NCI-H1417 (cell line): ENCODE measurements at places on chromosomes 2 and 18.

GRCh38 chr2:206981739-206982340 is 42.5 kb downstream of the CPO start:
- DNase-seq, result peak; percentile 42

DNA sequence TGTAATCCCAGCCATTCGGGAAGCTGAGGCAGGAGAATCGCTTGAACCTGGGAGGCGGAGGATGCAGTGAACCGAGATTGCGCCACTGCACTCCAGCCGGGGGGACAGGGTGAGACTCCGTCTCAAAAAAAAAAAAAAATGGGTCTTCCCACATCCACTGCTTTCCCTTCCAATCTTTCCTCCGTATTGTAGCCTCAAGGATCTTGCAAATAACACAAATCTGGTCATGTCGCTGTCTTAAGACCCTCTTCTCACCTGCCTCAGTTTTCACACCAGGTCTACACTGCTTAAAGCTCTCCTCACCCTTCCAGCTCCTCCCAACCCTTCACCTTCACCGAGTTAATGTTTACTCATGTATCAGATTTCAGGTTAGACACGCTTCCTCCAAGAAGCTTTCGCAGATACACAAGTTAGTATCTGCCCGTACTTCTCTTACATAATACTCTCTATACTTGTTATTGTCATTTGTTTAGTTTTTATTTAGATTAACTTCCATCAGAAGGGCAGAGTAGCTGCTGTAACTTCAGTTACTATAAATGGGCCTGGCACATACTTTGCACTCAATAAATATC is 1.5 kb downstream of the IER3IP1 start:
- peak; percentile 15 for DNase-seq

GRCh38 chr2:46510598-46511177 is 31.3 kb downstream of the TMEM247 start:
- no peak for DNase-seq

DNA sequence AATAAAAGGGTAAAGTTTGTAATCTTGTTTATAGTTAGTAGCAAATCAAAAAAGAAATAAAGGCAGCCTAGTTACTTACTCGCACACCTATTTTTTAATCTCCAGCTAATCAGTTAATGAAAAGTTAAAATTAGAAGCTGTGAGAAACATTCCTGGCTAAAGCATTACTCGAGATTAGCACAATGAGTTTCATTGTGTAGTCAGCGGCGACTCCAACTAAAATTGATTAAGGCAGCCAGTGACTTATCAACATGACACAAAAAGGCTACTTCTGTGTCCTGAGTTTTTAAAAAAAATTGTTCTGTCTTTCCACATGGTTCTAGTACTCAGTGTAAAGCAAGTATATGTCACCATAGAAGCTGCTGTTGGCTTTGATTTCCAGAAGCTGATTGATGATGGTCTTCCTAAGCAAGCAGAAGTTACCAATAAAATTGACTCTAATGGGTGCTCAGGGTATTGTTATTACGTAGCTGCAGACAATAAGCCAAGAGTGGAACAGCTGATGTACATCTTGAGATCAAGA is 159.2 kb downstream of the CPS1 start:
- DNase-seq, result no peak

- DNase-seq, result no peak
These were observed 9.6 kb downstream of the PTPRM start for GRCh38 chr18:7576685-7577084.

- DNase-seq, result no peak
These were observed 14.5 kb downstream of the OLA1 start for GRCh38 chr2:174233771-174234275.

- DNase-seq, result peak; percentile 52
These were observed 36.8 kb downstream of the ACVR1 start for GRCh38 chr2:157839162-157839801.

DNA sequence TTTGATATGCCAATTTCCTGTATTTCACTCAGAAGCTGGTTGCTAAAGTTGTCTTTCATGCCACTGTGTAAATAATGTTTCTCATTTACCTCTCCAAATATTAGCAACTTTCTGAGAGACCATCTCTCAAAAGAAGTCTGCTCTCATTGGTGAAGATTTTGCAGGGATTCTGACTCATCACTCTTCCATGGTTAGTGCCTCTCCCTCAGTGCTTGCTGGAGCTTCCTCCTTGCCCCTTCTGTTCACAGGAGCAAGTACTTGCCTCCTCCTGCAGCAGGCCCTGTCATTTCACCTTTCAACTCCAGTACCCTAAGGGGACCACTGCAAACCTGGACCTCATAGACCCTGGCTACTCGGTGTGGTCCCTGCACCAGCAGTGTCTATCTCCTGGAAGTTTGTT is 168.8 kb downstream of the ZNF385B start:
- no peak for DNase-seq

GRCh38 chr2:234621120-234621519 is 124.2 kb upstream of the ARL4C start:
- DNase-seq, result no peak
